ENCODE measurements at places on chromosomes 12 and 14.

- DNase-seq, result no peak
These were observed 487.5 kb upstream of the TMEM132C start for GRCh38 chr12:127779301-127780045.

- DNase-seq, result no peak
These were observed 65.2 kb downstream of the PPP2R5E start for GRCh38 chr14:63478010-63478409.

DNA sequence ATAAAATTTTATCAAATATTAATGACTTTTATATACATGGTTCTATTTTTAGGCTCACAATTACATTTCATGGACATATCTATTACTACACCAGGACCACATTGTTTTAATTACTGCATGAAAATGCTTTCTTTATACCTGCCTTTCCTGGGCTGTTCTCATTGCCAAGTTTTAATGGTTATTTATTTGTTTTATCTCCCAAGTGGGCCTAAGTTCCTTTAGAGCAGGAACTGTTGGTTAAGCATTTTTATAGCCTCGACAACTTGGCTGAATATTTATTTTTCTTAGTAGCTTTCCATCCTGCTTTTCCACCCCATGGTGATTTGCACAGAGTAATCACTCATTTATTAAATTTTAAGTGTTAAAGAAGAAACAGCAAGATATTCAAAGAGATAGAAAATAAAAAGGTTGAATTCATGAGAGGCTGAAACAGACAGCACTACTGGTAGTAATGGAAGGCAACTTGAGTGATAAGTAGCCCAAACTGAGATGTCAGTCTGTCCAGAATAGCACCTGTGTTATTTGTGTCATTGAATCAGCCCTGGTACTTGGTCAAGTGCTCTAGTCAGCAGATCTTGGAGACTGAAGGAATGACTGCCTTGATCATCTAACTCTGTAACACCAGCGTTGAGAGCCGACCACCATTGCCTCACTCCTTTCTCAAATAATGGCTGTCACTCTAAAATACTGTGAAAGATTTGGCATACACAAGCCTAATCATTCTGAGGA is 119.1 kb upstream of the EGLN3 start:
- no peak for DNase-seq

DNA sequence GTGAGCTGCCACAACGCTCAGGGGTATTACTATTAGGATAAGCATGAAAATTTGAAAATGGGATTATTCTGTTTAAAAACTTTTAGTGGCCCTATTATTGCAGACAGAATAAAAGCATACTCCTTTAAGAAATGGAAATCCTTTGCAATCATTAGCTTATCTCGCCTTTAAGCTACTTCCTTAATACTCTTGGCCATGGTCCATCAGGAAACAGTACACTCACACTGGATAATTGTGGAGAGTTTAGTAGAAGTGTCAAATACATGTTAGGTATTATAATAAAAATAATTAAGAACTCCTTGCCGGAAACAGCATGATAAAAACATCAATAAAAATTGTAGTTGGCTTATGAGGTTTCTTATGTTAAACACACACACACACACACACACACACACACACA is 100.4 kb upstream of the PPFIA2 start:
- DNase-seq, result no peak

GRCh38 chr12:59088673-59089072 is 168.4 kb upstream of the LRIG3 start:
- no peak for DNase-seq
